Right lobe of liver (tissue), 6 donors: ENCODE measurements at places on chromosomes 2 and 18. TPM values are rescaled to one million over a fixed set of nuclear protein-coding genes. Genes with fewer than 3 reads are reported as not detected.

The LCT gene
- total RNA-seq, result not detected

The CCDC68 gene
- total RNA-seq, result 12.0 TPM

The CCDC178 gene
- total RNA-seq, result not detected

The PASK gene
- total RNA-seq, result 3.2 TPM

The OTOF gene
- not detected for total RNA-seq

The L3MBTL4 gene
- 13.9 TPM for total RNA-seq

The RAX gene
- total RNA-seq, result not detected

The CWC22 gene
- 7.8 TPM for total RNA-seq

The LRRTM1 gene
- total RNA-seq, result 0.46 TPM
